ENCODE measurements at places on chromosomes 1 and 21.
A peak's percentile ranks its signal among the peaks of the same experiment; 100 is the strongest.

GRCh38 chr1:78102916-78103315 is 57.1 kb downstream of the GIPC2 start:
- no peaks in the 10 kb centered on the region for H3K36me3 ChIP-seq
- no peak for DNase-seq
- H3K4me3 ChIP-seq: no peak overlapping the region
- H3K4me1 ChIP-seq: no peaks in the 10 kb centered on the region
- no peaks in the 10 kb centered on the region for H3K27me3 ChIP-seq

DNA sequence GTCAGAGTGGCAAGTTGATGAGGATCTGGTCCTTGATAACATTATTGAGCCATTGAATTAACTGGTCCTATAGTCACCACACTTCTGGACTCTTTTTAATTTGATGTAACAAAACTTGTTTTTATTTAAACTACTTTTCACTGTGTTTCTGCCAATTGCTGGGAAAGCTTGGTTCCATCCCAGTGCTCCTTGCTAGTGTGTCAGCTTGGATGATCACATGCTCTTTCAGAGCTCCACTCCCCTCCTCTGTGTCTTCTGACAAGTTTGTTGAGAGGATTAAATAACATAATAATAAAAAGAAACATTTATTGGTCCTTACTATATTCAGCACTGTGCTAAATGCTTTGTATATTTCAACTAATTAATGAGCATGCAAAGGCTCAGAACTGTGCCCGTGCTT is 448.5 kb upstream of the B3GALT2 start:
- no peaks in the 10 kb centered on the region for H3K36me3 ChIP-seq
- H3K27ac ChIP-seq: no peak overlapping the region
- no peaks in the 10 kb centered on the region for H3K27me3 ChIP-seq
- peaks cover 5% of the 10 kb centered on the region for H3K4me1 ChIP-seq
- DNase-seq: no peak
- no peak overlapping the region for H3K4me3 ChIP-seq

GRCh38 chr1:178490967-178491366 is 5.8 kb downstream of the CLEC20A start:
- H3K4me3 ChIP-seq: no peak overlapping the region
- H3K4me1 ChIP-seq: peaks cover 11% of the 10 kb centered on the region
- no peaks in the 10 kb centered on the region for H3K36me3 ChIP-seq
- DNase-seq: no peak
- H3K27ac ChIP-seq: no peak overlapping the region
- no peaks in the 10 kb centered on the region for H3K27me3 ChIP-seq

DNA sequence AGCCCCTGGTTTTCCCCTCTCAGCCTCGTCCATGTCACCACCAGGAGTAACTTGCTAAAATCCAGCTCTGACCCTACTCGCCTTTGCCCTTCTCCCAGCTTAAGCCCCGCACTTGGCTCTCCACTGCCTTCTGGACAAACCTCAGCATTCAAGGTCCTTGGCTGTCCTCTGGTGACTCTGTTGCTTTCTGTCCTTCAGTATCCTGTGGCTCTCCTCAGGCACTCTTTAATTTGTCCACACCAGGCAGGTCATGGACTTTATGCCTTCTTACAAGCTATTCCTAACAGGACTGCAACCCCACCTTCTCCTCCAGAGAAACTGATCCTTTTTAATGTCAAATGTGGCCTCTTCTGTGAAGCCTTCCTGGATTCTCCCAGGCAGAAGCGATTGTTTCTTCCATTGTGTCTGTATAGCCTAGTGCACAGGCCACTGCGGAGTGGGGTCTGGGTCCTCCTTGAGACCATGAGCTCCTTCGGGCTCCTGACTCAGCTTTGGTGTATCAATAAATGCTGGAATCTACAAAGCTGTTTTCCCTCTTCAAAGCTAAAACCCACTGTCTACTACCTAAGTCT is 26.7 kb upstream of the CTPS1 start:
- DNase-seq: no peak
- H3K36me3 ChIP-seq: no peaks in the 10 kb centered on the region
- no peak overlapping the region for H3K27ac ChIP-seq
- no peaks in the 10 kb centered on the region for H3K4me1 ChIP-seq

DNA sequence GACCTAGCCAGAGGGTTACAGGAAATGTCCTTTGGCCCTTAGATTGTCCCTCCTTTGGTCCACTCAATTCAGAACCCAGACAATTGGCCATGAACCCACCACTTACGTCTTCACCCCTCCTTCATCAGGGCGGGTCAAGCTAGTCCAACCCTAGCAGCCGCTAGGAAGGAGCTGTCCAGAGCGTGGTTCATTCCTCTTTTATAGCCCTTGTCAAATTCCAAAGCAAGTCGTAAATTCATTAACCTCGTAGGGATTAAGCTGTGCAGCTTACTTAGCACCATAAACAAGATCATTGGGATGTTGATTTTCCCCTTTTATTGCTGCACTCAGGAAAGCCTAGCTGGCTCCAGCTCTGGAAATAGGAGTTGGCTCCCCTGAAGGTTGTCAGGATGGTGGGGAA is 90.1 kb downstream of the TMEM53 start:
- H3K27ac ChIP-seq: no peak overlapping the region
- H3K36me3 ChIP-seq: no peaks in the 10 kb centered on the region
- H3K27me3 ChIP-seq: peaks cover 15% of the 10 kb centered on the region
- DNase-seq: no peak
- no peaks in the 10 kb centered on the region for H3K4me1 ChIP-seq
- H3K4me3 ChIP-seq: no peak overlapping the region

- no peak overlapping the region for H3K4me3 ChIP-seq
- H3K27ac ChIP-seq: no peak overlapping the region
- no peaks in the 10 kb centered on the region for H3K36me3 ChIP-seq
- H3K4me1 ChIP-seq: peaks cover 11% of the 10 kb centered on the region
- DNase-seq: no peak
- H3K27me3 ChIP-seq: no peaks in the 10 kb centered on the region
These were observed 2.7 kb downstream of the ATF3 start for GRCh38 chr1:212611000-212611948.

GRCh38 chr1:85616364-85616705 is 35.8 kb downstream of the CCN1 start:
- no peak overlapping the region for H3K27ac ChIP-seq
- no peaks in the 10 kb centered on the region for H3K27me3 ChIP-seq
- H3K4me1 ChIP-seq: peaks cover 16% of the 10 kb centered on the region
- peaks cover under 1% of the 10 kb centered on the region for H3K36me3 ChIP-seq
- H3K4me3 ChIP-seq: no peak overlapping the region

- no peak for DNase-seq
- H3K36me3 ChIP-seq: no peaks in the 10 kb centered on the region
These were observed 4.7 kb downstream of the ZNF648 start for GRCh38 chr1:182056601-182057366.

DNA sequence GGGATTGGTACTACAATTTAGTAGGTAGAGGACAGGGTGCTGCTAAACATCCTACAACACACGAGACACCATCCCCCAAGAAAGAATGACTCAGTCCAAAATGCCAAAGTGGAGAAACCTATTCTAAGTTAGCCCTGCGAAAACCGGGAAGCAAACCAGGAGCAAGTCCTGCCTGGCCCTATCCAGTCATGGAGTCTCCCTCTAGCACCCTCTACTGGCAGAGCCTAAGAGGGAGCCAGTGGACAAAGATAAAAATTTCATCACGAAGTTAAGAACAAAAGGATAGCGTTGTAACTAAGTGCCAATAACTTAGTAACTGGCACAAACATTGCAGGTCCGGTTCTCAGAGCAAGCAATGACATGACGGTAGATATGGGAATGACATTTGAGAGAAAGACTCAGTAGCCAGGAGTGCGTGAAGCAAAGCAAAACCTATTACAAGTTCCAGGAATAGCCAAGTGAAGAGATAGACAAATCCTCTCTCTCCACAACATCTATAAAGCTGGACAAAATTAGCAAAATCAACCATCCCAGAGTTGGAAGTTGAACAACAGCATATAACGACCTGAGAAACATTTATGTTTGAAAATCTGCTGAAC is 383.5 kb downstream of the OMA1 start:
- no peaks in the 10 kb centered on the region for H3K36me3 ChIP-seq
- H3K27me3 ChIP-seq: no peaks in the 10 kb centered on the region
- peak; percentile 73 for DNase-seq
- no peaks in the 10 kb centered on the region for H3K4me1 ChIP-seq
